Amygdala (tissue), 56 donors: ENCODE measurements at places on chromosomes 12 and 14.

- DNase-seq, result no peak
These were observed 209.0 kb upstream of the PLEKHG7 start for GRCh38 chr12:92493816-92494215.

DNA sequence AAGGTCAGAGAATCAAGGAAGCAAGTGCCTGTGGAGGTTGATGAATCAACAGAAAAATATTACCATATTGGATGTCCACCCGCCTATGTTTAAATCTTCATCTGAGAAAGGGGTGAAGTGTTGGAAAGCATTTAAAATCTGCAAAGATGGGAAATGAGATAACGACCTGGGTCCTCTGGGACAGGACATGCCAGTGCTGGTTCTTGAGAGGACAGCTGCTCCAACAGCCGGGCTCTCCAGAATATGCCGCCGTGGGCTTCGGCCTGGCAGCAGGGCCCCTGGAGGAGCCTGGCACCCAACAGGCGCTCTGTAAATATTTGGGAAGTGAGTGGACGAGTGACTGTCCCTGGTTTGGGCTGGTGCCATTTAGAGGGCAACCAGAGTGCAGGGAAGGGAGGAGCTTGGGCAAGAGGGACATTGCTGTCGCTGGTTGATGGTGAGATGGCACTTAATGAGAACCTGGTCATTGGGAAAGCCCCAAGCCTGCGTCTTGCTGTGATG is 129.9 kb downstream of the KCNA5 start:
- no peak for DNase-seq

DNA sequence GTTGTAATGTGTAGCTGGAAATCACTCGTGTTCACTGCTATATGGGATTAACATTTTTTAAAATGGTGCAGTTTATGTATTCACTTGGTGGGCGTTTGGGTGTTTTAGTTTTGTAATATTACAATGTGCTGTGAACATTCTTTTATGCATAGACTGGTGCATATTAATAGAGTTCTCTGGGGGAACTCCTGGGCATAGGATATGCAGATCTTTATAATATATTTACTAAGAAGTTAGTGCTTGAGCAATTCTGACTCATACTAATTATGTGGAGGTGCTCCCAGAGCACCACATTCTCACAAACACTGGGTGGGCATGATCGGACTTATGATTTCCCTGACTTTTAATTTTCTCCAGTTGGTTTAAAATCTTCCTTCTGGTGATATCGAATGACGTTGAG is 342.3 kb downstream of the PDZRN4 start:
- DNase-seq, result no peak

GRCh38 chr12:65881965-65882413 is 57.7 kb downstream of the HMGA2 start:
- peak; percentile 18 for DNase-seq

DNA sequence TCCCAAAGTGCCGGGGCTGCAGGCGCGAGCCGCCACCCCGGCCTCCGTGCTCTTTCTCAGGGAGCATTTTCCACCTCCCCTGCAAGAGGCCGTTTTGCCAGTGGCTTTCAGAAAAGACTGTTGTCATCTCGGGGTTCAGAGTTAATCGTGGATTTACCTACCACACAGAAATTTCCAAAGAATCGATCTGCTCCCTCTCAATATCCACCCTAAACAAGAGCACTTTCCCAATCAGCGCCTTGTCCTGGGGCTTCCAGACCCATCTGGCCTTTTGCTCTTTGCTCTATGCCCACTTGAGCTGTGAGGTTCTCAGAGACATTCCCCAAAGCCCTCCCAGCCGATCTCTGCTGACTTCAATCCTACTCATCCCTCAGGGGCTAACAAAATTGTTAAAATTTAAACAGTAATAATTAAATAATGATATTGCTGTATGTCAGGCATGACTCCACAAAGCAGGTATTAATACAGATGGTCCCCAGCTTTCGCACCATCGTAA is 86.6 kb downstream of the NINJ2 start:
- no peak for DNase-seq

- DNase-seq, result no peak
These were observed 80.7 kb upstream of the KRR1 start for GRCh38 chr12:75592086-75592485.

DNA sequence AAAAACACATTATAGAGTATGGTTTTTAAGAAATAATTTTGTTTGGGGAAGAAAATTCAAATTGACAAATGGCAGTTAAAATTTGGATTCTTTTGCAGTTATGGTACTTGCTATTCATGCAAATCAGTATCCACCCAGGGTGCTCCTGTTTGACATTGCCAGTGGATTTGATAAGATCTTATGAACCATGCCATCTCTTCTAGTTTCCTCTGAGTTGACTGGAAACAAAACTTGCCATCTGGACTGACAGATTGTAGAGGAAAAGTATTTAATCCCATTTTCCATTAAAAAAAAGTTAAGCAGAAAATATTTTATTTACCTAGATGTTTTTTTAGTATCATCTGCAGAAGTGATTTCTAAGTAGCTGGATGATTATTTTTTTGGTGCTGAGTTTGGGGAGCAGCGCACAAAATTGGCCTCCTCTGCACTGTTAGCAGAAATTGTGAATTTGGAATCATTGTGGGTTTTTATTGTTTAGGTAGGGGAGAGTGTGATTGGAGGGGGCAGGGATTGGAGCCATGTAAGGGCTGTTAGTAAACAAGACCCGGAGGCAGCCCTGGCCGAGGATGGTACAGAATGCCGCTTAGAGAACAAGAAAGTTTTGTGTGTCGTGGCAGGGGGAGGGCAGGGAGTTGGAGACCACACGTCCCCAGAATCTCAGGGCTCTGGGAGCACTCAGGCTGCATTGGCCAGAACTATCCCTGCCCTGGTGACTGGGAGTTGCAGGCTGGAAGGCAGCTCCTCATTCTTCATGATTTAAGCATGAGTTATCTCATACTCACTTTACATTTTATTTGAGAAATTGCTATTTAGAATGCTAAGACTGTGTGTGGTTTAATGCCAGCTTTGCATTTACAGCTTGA is 56.6 kb downstream of the WDR20 start:
- no peak for DNase-seq
